ENCODE measurements at places on chromosomes 12 and 14.

GRCh38 chr12:89156340-89156739 lies 196.0 kb downstream of the DUSP6 start:
- no peak for DNase-seq

DNA sequence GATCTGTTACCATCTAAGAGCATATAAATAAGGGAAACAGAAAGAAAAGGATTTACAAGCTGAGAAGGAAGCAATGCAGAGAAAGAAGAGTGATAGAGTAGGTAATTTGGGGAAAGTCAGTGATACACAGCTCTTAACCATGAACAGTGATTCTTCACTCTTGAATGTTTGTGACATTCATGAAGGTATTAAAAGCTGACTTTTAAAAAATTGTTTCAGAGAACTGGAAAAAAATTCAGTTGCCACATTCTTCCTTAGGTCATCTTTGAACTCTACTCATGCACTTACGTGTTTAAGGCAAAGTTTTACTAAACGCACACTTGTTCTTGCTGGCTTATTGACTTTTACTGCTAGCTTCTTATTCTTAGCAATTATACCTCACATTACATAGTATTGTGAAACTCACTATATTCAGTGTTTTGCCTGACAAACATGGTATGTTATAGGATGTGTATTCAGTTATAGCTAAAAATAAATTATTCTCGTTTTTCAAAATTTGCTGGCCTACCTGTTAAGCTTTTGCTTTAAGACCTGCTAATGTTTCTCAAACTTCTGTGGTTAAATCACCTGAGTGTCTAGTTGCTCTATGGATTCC lies 10.9 kb downstream of the HIF1A start:
- no peak for DNase-seq

DNA sequence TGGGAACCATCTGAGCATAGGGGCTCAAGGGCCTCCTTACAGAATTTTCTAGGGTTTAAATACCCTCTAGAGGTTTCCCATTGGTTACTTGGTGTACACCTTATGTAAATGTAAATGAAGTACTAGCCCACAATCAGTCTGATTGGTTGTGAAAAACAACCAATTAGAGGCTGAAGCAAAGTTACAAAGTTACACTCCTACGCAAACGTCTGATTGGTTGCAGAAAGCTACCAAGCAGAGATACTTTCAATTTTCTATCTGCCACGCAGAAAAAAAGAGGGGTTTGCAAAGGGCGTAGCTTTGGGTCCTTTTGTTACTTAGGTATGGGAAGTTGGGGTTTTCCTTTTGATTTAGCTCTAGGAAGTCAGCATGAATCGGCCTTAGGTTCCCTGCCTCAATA lies 1.8 kb upstream of the TMEM19 start:
- DNase-seq, result no peak

DNA sequence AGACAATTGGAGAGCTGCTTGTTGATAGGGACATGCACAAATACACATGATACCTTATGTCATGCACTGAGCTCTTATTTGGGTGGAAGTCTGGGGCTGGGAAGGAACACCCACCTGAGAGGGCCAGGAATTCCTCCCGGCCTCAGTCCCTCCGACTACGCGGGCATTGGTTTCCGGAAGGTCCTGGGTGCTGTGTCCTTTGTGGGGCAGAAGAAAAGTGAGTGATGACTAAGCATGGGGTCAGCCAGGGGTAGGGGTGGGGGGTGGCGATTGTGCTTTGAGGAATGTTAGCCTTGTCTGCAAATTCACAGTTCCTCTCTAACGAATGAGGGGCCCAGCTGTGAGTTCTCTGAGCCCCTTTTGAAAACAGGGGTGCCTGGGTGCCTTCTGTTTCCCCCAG lies 798 bp downstream of the CELA1 start:
- DNase-seq, result no peak

- DNase-seq, result no peak
Observed at GRCh38 chr14:70018713-70019211, 139.5 kb downstream of the SMOC1 start.

- DNase-seq, result no peak
Observed at GRCh38 chr14:102071283-102071998, 15.4 kb downstream of the HSP90AA1 start.

- peak; percentile 89 for DNase-seq
Observed at GRCh38 chr14:69535230-69535848, 39.3 kb downstream of the CCDC177 start.

DNA sequence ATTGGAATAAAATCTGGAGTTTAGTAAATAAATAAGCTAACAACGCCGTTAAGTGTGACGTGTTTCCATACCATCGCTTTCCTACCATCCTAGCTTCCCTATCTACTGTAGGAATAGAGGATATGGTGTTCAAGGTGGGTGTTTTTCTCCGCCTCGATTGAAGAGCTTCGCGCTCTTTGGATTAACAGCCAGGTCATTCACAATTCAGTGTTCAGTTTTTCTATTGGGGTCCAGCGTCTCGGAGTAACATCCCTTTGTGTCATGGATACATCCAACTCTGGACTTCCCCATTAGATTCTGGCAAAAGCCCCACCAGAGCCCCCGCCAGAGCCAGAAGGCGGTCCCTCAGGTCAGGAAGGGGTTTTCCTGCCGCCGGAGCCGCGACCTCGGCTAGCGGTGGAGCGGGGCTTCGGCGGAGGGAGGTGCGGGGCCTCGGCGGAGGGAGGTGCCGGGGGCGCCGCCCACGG lies 1.2 kb upstream of the SRGAP1 start:
- DNase-seq, result no peak

- no peak for DNase-seq
Observed at GRCh38 chr12:21881965-21882364, 59.3 kb downstream of the ABCC9 start.

DNA sequence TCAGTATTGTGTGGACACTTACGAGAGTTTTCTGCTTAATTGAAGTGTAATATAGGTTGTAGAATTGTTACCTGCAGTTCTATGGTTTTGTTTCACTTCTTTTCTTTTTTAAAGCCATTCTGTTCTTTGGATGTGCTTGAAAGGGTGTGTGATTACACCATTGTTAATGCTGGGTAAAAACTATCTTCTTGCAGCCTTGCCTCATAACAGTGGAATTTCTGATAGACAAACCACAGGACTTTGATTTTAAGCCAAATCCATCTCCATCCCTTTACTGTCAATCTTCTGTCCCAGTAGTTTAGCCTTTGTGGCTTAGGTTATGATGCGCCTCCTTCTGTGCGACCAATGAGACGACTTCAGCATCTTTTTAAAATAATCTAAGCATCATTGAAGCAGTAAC lies 182.3 kb downstream of the PELI2 start:
- DNase-seq, result no peak

GRCh38 chr12:53677800-53678148 lies 1.9 kb upstream of the ATP5MC2 start:
- DNase-seq, result no peak

DNA sequence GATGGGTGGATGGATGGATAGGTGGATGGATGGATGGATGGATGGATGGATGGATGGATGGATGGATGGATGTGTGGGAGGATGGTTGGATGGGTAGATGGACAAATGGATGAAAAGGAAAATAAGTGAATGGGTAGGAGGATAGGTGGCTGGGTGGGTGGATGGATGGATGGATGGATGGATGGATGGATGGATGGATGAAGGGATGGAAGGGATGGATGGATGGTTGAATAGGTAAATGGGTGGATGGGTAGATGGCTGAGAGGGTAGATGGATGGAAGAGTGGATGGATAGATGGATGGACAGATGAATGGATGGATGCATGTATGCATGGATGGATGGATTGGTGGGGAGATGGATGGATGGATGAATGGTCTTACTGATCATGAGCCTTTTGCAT lies 36.5 kb downstream of the MAP1LC3B2 start:
- no peak for DNase-seq

- DNase-seq, result peak; percentile 99
Observed at GRCh38 chr12:51848841-51849735, 570 bp upstream of the FIGNL2 start.

DNA sequence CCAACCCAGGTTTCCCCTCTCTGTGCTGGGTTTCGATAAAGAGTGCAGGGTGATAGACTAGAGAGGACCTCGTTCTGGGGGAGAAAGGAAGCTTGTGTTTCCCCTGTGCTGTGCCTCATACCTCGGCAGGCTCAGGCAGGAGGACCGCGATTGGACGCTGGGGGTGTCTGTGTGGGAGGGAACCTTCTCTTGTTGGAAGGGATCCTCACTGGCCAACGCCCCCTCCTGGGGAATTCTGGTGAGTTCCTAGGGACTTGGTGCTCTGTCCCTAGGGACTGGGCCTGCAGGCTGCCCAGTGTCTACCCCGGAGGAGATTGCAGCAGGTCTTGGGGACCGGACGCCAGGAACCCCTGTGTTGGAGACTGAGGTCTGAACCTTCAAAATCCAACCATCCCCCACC lies 157.4 kb upstream of the PRMT8 start:
- DNase-seq, result peak; percentile 93

DNA sequence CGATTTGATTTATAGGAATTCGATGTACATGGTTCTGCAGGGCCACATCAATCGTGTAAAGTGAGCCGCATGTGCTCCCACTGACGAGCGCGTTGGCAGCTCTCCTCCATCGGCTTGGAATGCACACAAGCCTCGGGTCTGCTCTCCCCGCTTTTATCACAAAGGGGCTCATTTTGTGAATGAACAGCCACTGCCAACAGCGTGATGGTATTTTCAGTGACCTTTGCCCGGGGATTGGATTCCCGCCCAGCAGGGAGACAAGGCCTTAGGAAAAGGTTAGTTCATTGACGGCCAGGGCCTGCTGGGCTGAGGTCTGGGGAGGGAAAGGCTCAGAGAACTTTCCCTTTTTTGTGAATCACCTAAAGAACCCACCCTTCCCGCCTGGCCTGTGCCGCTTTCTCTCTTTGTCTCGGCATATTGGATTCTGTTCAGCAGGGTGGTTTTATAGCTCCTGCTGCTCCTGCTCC lies 232.1 kb downstream of the MSRB3 start:
- DNase-seq, result peak; percentile 40

DNA sequence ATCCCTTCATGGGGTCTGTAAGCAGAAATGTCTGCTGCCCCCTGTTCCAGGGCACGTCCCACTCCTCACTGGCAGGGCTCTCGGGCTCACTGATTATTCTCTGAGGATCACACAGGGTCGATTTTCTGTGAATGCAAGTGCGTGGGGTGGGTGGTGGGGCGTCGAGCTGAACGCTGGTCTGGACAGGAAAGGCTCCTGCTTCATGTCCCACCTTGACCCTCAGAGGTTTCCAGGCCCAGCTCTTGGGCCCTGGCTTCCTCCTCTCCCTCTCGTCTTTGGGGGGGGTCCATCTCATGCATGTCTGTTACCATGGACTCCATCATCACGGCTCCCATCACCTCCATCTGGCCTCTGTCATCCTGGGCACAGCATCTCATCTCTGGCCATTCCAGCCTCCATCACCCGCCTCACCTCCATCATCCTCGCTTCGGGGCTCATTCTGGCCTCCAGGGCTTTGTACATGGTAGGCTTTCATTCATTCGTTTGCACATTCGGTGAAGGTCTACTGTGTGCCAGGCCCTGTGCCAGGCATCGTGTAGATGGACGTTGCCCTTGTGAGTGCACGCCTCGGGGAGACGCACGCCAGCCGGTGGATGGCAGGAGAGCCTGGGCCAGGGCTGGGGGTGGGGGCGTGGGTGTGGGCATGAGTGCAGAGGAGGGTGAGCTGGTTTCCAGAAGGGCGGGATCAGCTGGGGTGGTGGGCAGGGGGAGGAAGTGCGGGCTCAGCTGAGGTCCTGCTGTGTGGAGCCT lies 34.7 kb downstream of the RTL1 start:
- DNase-seq, result no peak

DNA sequence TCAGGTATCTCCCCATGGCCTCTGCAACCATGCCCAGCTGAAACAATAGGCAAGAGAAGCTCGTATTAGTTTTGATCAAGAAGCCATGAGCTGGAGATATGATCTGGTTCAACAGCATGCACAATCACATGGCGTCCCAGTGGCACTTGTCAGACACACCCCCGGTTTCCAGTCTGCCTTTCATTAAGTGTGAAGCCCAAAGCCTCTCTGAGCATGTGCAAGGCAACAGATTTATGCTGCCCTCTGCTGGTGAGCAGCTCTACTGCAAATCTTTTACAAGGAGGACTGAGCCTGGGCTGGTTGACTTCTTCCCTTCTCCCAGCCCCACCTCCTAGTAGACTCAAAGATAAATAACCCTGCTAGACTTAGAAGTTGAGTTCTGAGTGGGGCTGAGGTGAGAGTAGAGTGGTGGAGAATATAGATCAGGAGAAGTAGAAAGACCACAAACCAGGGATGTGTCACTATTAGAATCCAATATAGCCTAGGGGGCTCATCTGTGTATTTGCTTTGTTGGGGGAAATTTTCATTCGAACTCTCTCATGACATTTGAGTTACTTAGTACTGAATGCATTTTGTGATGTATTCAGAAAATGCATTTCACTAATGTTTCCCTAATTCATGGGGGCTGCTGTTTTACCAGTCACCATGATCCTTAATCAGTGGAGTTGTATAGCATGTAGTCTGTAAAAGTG lies 53.7 kb upstream of the MBIP start:
- DNase-seq, result peak; percentile 47

DNA sequence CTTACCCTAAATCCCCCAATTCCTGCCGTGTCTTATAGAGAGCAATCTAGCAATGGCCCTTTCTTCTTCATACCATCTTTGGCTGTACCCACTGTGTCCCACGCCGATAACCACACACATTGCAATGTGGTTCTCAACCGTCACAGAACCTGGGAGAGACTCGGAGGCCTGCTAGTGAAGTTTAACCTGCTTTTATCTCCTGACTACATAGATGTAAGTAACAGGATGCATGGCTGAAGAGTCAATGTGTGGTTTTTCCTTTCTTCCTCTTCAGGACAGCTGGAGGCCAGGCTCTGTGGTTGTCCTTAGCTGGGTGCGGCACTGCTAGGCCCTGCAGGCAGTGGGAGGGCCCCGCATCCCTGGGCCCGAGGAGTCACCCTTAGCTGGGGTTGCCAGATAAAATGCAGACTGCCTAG lies 51.3 kb downstream of the ZNF664 start:
- DNase-seq, result no peak

- DNase-seq, result peak; percentile 70
Observed at GRCh38 chr14:96581902-96582301, 79.7 kb downstream of the PAPOLA start.

DNA sequence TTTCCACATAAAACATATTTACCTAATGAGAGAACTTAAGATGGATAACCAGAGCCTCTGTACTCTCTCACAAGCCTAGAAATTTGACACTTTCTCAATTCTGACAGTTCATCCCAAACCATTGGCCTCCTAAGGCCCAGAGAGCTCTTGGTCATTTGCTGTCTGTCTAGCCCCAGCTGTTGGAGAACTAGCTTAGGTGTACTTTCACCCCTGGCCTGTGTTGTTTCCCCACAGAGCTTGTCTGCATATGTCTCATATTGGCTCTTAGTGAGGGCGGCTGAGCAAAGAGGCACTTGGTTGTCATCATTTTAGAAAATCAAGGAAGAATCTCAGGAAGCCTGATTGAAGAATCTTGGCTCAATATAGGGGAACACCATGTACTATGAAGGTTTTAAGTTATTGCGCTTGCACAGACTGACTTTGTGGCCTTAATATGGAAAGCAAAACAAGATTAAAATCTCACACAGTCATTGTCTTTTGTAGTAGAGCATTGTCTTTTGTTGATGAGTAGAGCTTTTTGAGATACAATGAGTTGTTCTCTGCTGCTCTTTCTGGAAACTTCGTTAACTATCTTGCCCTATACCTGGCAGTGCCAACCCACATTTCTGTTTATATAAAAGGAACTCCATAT lies 324.6 kb downstream of the RAD51B start:
- DNase-seq, result no peak

GRCh38 chr12:121334513-121335343 lies 17.5 kb downstream of the ANAPC5 start:
- DNase-seq, result peak; percentile 67

- no peak for DNase-seq
Observed at GRCh38 chr12:25051656-25052195, 102.8 kb upstream of the BCAT1 start.

GRCh38 chr12:1766110-1766509 lies 54.3 kb upstream of the LRTM2 start:
- DNase-seq, result no peak

Data from H7 (cell line).